ENCODE measurements at places on chromosomes 3 and 15.

DNA sequence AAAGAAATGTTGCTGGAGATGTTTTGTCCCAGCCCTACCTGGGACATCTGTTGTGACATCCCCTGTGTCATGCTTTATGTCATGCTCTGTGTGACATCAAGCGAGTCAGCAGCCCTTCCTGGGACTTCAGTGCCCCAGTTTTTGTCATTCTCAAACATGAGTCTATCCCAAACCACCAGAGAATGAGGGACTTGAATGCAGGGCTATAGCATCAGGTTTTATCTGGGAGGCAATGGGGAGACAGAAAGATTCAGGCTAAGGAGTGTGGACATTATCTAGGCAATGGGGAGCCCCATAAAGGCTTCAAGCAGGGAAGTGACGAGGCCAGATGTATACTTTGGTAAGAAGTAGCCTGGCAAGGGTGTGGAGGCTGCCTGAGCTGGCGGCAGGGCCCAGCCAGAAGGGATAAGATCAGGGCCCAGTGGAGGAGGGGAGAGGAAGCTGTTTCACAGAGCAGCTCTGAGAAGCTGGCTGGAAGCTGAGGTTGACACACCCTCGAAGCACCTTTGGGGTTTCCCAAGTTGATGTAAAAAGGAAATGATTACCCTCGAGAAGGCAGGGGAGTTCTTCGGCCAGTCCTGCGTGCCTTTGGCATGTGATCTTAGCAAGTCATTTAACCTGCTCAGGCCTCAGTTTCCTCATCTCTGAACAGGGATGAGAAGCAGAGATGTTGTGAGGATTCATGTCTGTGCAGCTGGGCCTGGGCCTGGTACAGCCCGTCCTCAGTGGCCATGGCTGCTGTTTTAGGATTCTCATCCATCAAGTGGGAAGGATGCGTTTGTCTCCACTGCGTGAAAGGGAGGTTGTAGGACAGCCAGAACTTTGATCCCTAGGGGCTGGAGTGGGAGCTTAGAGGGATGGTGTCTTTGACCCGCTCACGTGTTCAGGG, 34.3 kb downstream of the IRAK2 start:
- peak overlapping the region; percentile 93 for H3K27ac ChIP-seq
- peak; percentile 70 for DNase-seq
- H3K27me3 ChIP-seq, result no peaks in the 10 kb centered on the region
- H3K4me3 ChIP-seq, result no peak overlapping the region

DNA sequence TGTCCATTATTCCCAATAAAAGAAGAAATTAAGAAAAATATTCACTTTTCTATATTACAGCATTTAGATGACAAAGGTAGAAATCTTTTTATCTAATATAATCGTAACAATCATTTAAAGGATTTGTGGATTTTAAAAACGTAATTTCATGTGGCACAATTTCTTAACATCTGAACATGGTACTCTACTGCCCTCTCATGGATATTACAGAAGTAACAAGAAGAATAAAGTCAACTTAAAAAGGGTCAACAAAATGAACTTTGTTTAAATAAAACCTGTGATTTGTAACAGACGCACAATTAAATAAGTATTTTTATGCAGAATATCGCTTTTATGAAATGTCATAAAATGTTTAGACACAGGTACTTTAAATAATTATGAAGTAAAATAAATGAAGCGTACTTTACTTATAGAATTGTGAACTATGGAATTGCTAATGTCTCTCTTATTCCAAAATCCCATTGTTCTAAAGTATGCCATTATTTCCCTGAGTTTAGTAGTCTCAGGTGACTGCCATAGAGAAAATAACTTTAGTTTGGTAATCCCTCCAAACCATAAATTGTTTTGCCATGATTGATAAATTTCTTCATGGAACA, 366.8 kb upstream of the ZNF385D start:
- H3K4me1 ChIP-seq, result no peaks in the 10 kb centered on the region
- no peaks in the 10 kb centered on the region for H3K36me3 ChIP-seq
- no peak for DNase-seq
- no peak overlapping the region for H3K4me3 ChIP-seq
- H3K27me3 ChIP-seq, result no peaks in the 10 kb centered on the region

- no peak for DNase-seq
- H3K36me3 ChIP-seq, result no peaks in the 10 kb centered on the region
- H3K4me1 ChIP-seq, result no peaks in the 10 kb centered on the region
- H3K27ac ChIP-seq, result no peak overlapping the region
Measured at GRCh38 chr15:99307735-99308134, 56.5 kb downstream of the LRRC28 start.

DNA sequence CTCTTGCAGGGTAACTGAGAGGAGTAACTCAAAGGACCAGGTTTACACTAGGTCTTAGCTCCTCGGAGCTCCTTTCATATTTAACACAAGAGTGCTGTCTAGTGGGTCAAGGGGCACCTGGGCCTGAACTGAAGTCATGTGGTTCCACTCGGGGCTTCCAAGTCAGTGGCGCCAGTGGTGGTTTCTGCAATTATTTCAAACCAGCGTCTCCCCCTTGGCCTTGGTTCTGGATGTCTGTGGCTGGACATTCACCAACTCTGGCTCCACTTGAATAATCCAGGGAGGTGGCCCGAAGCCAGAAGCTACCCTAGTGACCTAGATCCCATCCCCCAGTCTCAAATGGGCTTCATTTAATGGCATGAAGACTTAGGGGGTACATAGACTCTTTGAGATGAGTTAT, 144.3 kb upstream of the ADAMTS9 start:
- H3K36me3 ChIP-seq, result no peaks in the 10 kb centered on the region
- no peak overlapping the region for H3K4me3 ChIP-seq
- no peak overlapping the region for H3K27ac ChIP-seq
- H3K27me3 ChIP-seq, result no peaks in the 10 kb centered on the region

GRCh38 chr3:12993517-12994356, 79.5 kb downstream of the IQSEC1 start:
- no peaks in the 10 kb centered on the region for H3K27me3 ChIP-seq
- H3K4me3 ChIP-seq, result peak overlapping the region; percentile 68
- no peak for DNase-seq
- peaks cover 17% of the 10 kb centered on the region for H3K36me3 ChIP-seq

GRCh38 chr3:159273608-159274007, 471.8 kb downstream of the MFSD1 start:
- no peaks in the 10 kb centered on the region for H3K27me3 ChIP-seq
- H3K36me3 ChIP-seq, result no peaks in the 10 kb centered on the region
- H3K4me3 ChIP-seq, result no peak overlapping the region
- no peak overlapping the region for H3K27ac ChIP-seq
- no peak for DNase-seq
- no peaks in the 10 kb centered on the region for H3K4me1 ChIP-seq

DNA sequence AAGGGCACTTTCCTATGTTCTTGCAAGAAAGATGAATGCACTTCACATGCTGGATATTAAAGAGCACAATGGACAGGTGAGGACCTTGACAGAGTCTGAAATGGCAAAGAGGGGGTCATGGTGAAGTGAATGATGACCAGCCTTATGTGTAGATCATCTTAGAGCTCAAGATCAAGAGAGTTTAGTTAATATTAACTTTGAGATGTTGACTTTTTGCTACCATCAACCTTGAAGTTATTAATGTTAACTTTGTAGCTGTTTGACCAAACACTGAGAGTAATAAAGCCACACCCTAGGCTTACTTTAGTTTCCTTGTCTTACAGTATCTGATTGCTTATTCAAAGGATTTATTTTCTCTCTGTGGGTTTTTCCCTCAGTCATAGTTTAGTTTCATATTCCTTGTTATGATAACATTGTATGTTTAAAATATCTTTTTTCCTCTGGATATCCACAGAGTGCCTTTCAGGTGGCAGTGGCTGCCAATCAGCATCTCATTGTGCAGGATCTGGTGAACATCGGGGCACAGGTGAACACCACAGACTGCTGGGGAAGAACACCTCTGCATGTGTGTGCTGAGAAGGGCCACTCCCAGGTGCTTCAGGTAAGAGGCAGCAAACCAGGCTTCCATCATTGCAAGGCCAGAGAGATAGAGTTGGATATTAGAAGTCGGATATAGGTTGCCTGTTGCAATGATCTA, 5.4 kb downstream of the NFKBIZ start:
- H3K27ac ChIP-seq, result no peak overlapping the region
- H3K27me3 ChIP-seq, result no peaks in the 10 kb centered on the region
- no peak overlapping the region for H3K4me3 ChIP-seq

Measured in effector memory CD4-positive, alpha-beta T cell (primary cell).